ENCODE measurements at places on chromosomes 16 and 17.
A peak's percentile ranks its signal among the peaks of the same experiment; 100 is the strongest.

- DNase-seq, result peak; percentile 33
These were observed 25.3 kb downstream of the UBE2O start for GRCh38 chr17:76427501-76428231.

GRCh38 chr17:79006794-79007503 lies 2.6 kb downstream of the CANT1 start:
- DNase-seq, result no peak

DNA sequence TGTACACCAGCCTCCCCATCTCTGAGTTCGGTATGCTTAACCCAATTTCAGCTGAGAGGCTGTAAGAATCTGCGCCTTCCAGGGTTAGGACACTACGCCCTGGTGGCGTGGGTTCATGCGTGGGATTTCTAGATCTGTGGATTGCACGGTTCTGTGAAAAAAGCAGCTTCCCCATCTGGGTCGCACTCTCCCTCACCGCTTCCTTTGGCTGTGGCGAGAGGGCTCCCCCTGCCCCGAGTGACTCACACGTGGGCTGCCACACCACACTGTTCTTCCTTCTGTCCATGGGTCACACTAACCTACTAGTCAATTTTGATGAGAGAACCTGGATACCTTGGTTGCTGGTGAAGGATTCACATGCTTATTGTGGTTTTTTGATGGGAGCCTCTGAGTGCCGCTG lies 256.0 kb upstream of the MAF start:
- DNase-seq, result no peak

GRCh38 chr17:20214794-20215193 lies 205.6 kb downstream of the SPECC1 start:
- no peak for DNase-seq

GRCh38 chr17:63439687-63440086 lies 6.4 kb downstream of the CYB561 start:
- peak; percentile 49 for DNase-seq

DNA sequence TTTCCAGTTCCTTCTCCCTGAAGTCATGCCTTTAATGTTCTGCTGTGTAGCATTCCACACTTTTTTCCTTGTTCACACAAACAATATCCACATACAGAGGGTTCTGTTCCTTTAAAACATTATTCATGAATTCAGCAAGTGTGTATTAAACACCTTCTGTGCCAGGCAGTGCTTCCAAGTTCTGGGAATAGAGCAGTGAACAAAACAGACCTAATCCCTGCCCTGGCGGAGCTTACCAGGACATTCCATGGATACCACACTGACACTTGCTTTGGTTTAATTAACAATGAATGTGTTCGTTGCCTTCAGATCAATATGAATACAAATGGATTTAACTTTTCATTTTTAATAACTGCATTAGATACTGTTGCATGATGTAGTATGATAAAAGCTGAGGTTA lies 57.9 kb upstream of the CLEC19A start:
- DNase-seq, result no peak

- DNase-seq, result no peak
These were observed 96.5 kb downstream of the SDK2 start for GRCh38 chr17:73547790-73548189.

DNA sequence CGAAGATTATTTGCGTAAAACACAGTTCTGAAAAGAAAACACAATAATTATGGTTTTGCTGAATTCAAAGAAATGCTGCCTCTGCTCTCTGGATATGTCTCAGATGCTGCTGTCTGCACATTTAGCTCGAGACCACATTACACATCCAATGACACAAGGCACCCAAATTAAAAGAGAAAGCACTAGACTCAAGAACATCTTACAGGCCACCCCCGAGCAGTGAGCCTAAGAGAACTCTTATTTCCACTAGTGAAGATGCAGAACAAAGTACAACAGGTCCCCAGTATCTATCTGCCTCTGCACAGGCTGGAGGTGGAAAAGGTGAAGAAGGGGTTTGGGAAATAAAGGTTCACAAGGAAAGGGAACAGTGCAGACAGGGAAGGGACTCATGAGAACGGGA lies 33.5 kb downstream of the GRB2 start:
- DNase-seq, result no peak

GRCh38 chr16:10744370-10745030 lies 858 bp downstream of the NUBP1 start:
- DNase-seq, result no peak
